ENCODE measurements at places on chromosomes 4 and X.

GRCh38 chr4:69531251-69531650, 35.5 kb upstream of the UGT2B4 start:
- no peak for DNase-seq

- DNase-seq = no peak
Observed at GRCh38 chr4:5789141-5789540, 78.1 kb downstream of the EVC start.

DNA sequence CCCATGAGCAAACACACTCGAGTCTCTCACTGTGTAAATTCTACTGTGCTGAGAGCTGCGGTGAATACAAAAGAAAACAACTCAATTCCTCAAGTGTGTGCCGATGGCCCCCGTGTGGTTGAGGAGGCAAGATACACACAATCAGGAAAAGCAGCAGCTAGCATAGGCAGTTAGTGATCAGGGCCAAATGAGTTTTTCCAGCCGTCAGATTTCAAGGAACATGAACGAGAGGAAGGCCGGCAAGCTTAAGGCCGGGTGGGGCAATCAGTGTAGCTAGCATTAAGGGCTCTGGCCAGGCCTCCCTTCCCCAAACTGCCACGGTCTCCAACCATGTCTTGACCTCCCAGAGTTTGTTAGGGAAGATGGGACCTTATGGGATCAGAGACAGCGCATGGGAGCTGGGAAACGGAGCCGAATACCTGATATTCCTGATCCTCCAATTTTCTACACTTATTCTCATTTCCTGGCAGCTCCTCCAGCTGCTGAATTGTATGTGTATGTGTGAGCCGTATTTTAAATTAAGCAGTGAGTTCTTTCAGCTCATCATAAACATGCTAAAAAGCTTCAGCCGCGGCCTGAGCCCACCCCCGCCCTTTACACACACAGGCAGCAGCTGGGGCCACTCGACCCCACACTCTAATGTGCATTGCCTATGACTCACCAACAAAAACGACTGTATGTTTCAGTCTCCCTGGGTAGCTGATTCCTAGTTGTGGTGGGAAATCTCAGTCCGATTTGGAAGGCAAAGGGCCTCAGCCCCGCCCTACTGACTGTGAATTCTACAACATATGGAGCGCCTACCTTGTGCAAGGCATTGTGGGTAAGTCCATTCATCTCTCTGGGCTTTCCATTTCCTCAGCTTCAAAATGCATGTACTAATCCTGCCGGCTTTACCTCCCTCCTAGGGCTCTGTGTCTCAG, 59.9 kb downstream of the RTL9 start:
- DNase-seq = peak; percentile 31

GRCh38 chr4:182413550-182413949, 170.3 kb downstream of the TENM3 start:
- no peak for DNase-seq

Data from adrenal gland (tissue), 19 donors.